Stimulated activated CD8-positive, alpha-beta memory T cell treated with anti-CD3 and anti-CD28 coated beads, Interleukin-4, amount 100 ng/mL, for 1 hour (primary cell): ENCODE measurements at places on chromosomes 6 and 20.

- no peak for DNase-seq
Measured at GRCh38 chr6:105791583-105792318, 294.4 kb upstream of the PRDM1 start.

- DNase-seq, result no peak
Measured at GRCh38 chr20:34410336-34410735, 47.3 kb downstream of the ITCH start.

- no peak for DNase-seq
Measured at GRCh38 chr6:74447013-74447412, 751.0 kb downstream of the CD109 start.

- no peak for DNase-seq
Measured at GRCh38 chr20:43710370-43711044, 16.3 kb downstream of the GTSF1L start.

GRCh38 chr6:93581371-93581770 is 162.0 kb upstream of the EPHA7 start:
- DNase-seq, result no peak

- no peak for DNase-seq
Measured at GRCh38 chr20:57807401-57808263, 97.8 kb upstream of the PMEPA1 start.

- no peak for DNase-seq
Measured at GRCh38 chr6:149852881-149853280, 11.3 kb downstream of the LRP11 start.

DNA sequence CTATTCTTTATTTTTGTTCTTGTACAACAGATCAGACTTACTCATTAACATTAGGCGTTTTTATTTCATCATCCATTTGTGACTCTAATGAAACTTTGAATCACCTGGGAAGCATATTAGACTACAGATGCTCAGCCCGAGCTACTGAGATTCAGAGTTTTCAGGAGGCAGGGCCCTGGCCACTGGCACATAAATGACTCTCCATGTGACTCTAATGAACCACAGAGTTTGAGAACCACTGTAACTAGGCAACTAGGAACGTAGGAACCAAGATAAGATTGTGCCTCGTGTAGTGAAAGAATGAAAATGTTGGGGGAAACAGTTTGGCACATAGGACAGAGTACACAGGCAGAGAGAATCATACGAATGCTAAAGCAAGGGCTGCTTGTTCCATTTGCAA is 405.9 kb upstream of the BTBD3 start:
- DNase-seq, result no peak

DNA sequence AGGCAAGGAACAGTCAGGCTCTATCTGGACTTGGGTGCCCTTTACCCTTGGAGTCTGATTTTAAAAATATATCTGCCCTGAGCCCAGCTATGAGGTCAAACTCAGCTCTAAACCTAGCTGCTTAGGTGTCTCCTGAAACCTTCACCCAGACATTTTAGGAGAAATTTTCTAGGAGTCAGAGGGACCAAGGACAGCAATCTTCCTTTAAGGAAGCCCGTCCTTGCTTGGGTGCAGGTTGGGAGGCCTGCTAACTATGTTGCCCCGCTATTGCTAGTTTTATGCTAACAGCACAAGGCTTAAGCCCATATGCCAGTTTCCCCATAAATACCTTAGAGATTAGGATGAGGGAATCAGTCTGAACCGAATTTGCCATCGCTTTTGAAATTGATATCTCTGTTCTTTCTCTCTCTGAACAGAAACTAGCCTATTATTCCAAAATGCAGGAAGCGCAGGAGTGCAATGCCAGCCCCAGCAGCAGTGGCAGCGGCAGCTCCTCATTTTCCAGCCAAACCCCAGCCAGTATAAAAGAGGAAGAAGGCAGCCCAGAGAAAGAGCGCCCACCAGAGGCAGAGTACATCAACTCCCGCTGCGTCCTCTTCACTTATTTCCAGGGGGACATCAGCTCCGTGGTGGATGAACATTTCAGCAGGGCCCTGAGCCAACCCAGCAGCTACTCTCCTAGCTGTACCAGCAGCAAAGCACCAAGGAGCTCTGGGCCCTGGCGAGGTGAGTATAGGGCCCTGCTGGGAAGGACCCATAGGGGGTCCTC is 2.6 kb downstream of the VGLL2 start:
- no peak for DNase-seq

- DNase-seq, result no peak
Measured at GRCh38 chr6:100979267-100979666, 98.1 kb upstream of the ASCC3 start.

DNA sequence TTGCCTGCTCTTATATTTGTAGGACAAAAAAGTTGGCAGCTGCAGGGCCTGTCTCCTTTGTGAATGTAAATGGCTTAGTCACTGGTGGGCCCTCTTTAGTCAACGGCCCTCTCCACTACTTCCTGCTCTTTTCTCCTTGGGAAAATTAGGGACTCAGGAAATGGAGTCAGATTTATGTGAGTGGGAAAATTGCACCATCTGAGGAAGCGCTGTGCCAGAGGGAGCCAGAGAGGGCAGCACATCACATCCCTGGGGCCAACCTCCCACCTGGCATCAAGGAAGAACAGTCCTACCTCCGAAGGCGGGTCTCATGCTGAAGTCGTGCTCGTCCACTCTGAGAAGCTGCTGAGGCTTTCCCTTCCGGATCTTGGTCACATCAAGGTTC is 15.6 kb downstream of the GABRR2 start:
- no peak for DNase-seq

- no peak for DNase-seq
Measured at GRCh38 chr20:3606021-3606420, 57.2 kb downstream of the GFRA4 start.

GRCh38 chr6:125797886-125798444 is 7.2 kb downstream of the NCOA7 start:
- DNase-seq, result no peak

DNA sequence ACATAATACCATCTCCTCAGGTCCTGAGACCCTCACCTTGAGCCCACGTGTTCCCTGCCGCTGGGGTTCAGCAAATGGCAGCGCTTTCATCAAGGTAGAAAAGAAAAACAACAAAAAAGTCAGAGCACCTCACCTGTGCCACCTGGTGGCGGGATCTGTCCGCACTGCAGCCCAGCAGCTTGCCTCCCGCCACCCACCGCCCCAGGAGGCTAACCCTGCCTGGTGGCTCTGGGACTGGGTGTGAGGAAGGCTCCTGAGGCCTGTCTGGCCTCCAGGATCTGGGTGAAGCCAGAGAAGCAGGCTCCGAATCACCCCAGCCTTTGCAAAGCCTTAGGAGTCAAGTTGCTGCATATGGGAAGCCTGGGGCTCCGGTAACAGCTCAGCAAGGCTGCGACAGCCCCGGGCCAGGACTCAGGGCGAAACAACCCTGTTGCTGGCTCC is 270.8 kb downstream of the BMP7 start:
- DNase-seq, result no peak

DNA sequence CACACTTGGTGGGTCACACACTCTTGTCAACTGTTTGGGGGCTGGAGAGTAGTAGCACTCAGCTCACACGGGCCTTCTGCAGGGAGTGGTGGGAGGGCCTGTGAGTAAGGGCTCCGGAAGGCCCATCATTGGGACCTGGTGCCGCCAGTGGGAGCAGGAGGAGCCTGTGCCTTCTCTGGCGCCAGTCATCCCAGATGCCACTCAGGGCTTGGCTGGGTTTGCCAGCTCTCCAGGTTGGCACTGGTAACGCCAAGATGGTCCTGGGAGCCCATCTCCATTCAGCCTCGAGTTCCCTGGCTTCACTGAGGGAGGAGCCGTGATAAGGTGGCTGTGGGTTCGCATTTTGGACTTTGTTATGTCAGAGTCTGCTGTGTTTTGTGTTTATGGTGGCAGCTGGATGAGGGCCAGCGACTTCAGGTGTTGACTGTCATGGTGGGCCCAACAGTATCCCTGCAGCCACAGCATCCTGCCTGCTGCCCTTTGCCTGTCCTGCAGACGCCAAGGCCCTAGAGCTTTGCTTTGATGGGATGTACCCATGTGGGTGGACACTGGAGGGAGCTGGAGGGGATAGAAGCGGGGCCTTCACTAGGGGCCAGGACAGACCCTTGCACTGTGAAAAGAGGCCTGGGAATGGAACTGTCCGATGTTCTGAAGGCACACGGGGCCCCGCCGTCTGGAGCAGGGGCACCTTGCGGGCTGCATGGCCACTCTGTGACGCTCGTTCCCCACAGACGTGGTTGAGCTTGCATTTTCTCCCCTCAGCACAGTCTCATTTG is 13.3 kb upstream of the DNAJC5 start:
- DNase-seq, result no peak

DNA sequence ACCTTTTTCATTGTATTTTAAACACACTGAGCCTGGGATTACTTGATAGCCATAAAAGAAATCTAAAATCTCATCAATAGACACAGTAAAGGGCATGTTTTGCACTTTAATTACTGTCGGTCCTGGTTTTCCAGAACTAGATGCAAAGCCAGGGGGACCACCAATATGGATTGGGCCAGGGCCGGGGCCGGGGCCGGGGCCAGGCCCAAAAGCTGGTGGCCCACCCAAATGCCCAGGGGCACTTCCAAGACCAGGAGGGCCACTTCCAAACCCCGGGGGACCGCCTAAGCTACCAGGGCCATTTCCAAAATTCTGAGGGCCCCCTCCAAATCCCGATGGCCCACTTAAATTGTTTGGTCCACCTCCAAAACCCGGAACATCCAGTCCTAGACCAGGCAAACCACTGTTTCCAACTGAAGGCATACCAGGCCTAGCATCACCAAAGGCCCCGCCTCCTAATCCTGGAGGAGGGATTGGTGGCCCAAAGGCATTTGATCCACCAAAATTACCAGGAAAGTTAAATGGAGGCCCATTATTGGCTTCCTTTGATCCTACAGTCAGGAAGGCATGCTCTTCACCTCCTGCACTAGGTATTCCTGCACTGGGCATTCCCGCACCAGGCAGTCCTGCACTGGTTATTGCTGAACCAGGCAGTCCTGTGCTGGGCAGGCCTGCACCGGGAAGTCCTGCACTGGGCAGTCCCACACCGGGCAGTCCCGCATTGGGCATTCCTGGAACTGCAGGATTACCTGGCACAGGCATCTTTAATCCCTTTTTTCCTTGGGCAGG is 11.9 kb downstream of the CPNE1 start:
- DNase-seq, result no peak

DNA sequence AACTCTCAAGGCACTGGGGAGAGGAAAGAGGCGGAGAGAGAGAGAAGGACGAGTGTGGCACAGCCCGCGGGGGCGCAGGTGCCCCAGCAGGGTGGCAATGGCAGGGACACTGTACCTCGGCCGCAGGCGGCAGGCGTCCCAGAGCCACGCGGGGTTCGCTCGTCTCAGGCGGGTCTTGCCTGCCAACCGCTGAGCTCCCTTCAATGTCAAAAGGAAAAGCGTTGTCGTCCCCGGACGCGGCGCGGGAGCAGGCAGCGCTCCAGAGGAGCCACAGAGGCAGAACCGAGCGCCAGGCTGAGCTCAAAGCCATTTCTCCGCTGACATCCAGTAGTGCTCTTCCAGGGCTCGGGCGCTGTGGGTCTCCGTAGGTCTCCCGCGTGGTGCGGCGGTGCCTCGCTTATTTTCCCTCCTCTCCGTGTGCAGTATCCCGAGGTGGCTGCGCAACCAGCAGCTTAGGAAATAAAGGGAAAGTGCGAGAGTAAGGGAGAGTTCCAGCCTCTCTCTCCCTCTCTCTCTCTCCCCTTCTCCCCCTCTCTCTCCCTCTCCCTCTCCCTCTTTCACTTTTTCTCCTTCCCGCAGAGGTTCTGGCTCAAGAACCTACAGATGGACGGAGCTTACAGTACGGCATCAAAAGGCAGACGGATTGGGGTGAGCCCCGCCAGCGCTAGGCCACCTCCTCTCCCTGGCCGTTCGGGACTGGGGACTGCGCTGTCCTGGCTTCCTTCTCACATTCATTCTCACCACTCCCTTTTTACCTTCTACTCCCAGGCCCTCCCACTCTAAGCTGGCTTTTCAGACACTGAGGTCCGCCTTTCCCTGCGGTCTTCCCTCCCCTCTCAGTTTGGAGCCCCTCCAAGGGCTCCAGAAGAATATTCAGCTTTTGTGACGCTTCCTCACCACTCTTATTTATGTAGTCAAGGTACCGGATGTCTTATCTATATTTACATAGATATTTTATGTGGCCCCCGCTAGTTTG is at the start of gene LAMA4:
LAMA4 (minus strand) TSS at position 727 of the 976 bp plus-strand sequence; CDS start at position 310, 417 bp downstream.
- DNase-seq, result no peak

DNA sequence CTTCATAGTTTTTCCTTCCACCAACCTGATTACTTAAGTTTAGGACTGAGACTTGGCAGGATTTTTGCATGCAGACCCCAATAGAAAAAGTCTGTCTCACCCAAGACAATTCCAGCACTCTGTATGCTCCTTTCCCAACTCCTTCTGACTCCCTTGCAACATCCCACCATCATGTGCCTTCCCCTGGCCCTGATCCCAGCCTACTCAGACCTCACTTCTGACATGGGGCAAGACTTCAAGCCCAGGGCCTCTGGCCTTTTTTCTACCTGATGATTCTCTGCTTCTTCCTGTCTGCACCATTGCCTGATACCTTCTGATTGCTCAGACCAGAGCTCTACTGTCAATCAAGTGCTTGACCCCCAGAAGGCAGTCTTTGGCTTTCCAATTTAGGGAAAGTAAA is 96.6 kb downstream of the HAO1 start:
- DNase-seq, result no peak

DNA sequence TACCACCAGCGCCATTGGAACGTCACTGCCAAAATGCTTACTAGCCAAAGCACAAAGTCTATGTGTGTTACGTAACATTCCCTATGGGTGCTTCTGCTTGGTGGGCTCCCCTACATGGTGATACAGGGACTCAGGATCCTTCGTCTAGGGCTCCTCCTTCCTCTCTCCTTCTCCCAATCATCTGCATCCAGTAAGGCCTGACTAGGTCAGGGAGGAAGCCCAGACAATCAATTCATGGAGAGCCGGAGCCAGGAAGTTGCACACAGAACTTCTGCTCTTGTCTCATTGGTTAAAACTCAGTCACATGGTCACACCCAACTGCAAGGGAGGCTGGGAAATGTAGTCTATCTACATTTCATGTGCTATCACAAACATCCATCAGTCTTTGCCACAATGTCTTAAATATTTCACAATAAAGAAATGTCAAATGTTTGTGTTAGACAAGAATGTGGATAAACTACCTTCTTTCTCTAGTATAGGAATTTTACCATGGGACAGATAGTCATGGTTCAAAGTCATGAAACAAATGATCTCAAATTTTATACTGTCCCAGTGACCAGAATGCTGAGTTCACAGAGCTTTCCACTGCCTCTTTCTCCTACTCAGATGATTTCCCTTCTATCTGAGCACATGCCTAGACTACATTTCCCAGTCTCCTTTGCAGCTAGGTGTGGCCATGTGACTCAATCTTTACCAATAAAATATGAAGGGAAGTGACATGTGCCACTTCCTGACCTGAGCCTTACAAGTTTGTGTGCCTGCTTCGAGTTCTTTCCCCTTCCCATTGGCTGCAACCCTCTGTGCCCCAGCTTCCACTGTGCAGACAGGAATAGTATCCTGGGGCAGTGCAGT is 9.3 kb upstream of the KCNK15 start:
- DNase-seq, result no peak

DNA sequence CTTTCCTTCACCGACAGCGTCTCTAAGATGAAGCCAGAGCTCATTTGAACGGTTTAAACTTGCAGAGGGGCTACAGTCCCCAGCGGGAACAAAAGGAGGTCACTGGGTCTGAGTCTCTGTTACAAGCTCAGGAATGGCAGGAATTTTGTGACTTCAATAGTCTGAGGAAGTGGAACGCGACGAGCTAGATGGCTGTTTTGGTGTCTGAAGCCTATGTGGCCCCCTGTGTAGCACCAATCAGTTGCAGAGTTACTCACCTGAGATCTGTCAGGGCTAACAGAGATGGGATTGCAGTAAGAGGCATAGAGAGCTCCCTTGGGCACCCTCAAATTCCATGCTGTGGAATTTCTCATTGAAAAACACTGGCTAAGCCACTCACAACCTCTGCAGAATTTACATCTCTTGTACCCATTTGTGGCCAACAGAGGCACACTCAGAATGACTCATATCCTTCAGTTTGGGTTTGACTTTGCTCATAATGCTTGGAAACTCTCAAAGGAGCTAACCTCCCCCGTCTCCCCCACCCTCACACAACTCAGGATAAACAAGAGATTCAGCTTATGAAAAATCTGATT is 7.1 kb upstream of the TCP11 start:
- no peak for DNase-seq
